PC-9 (cell line): ENCODE measurements at places on chromosomes 4 and X.

- no peaks in the 10 kb centered on the region for H3K27me3 ChIP-seq
- peaks cover 9% of the 10 kb centered on the region for H3K36me3 ChIP-seq
- DNase-seq = no peak
- H3K4me1 ChIP-seq = peaks cover 28% of the 10 kb centered on the region
- no peak overlapping the region for H3K27ac ChIP-seq
These were observed 2.1 kb downstream of the OGT start for GRCh38 chrX:71534773-71535544.

DNA sequence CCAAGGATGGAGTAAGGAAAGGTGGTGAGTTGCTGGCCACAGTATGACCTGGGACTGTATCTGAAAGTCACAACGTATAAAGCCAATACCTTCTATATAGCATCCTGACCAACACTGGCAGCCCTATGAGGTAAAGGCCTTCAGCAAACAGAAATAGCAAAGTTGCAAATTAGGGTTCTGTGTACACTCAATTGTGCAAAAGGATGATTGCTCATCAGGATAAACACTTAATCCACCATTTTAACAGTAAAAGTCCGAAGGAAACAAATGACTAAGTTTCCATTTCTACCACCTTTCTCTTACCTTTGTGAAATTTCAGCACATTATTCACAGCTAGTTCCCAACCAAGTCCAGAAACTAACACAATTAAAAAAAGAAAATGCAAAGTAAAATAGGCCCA lies 1.4 kb upstream of the FNIP2 start:
- no peak overlapping the region for H3K27ac ChIP-seq
- no peak overlapping the region for H3K4me3 ChIP-seq
- no peaks in the 10 kb centered on the region for H3K4me1 ChIP-seq
- H3K27me3 ChIP-seq = no peaks in the 10 kb centered on the region
- H3K36me3 ChIP-seq = no peaks in the 10 kb centered on the region

- no peaks in the 10 kb centered on the region for H3K27me3 ChIP-seq
- peaks cover 14% of the 10 kb centered on the region; the same call in 1 of the 2 replicates for H3K4me1 ChIP-seq
- H3K36me3 ChIP-seq = no peaks in the 10 kb centered on the region
- DNase-seq = no peak
- H3K4me3 ChIP-seq = no peak overlapping the region
- H3K27ac ChIP-seq = no peak overlapping the region
These were observed 16.2 kb downstream of the ANK2 start for GRCh38 chr4:113065629-113066028.

- H3K4me3 ChIP-seq = no peak overlapping the region
- H3K4me1 ChIP-seq = no peaks in the 10 kb centered on the region
- no peaks in the 10 kb centered on the region for H3K36me3 ChIP-seq
- no peaks in the 10 kb centered on the region for H3K27me3 ChIP-seq
- H3K27ac ChIP-seq = no peak overlapping the region
These were observed 84.6 kb upstream of the GPR34 start for GRCh38 chrX:41604177-41604576.

GRCh38 chr4:139857021-139857420 lies 191.4 kb downstream of the MGST2 start:
- H3K4me1 ChIP-seq = peaks cover 6% of the 10 kb centered on the region; the same call in 1 of the 2 replicates
- no peaks in the 10 kb centered on the region for H3K27me3 ChIP-seq
- no peak overlapping the region for H3K27ac ChIP-seq
- DNase-seq = peak; percentile 37

DNA sequence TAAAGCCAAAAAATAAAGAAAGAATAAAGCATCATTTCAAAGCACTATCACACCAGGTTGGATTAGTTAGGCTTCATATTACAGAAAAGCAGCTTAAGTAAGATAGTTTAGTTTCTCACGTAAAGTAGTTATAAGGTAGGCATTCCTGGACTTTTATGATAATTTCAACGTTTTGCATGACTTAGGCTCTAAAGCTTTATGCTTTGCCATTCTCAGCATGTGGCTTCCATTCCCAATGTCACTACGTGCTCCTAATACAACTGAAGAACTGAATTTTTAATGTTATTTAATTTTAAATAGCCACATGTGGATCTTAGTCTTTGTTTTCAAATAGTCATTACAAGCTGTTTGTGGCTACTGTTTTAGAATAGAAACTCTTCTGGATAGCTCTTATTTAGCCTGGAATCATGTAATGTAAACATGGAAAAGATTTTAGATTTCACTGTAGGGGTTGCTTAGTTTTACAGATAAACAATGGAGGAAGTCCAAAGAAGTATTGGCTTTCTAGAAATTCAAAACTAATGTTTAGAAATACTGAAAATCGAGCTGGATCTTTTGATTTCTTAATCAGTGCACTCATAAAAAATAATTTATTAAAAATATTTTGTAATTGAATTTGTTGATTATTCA lies 710.0 kb downstream of the IL1RAPL1 start:
- H3K27ac ChIP-seq = no peak overlapping the region
- no peak overlapping the region for H3K4me3 ChIP-seq
- H3K4me1 ChIP-seq = no peaks in the 10 kb centered on the region
- no peaks in the 10 kb centered on the region for H3K27me3 ChIP-seq

GRCh38 chrX:51643377-51643776 lies 24.7 kb upstream of the CENPVL3 start:
- peaks cover 7% of the 10 kb centered on the region; the same call in 1 of the 2 replicates for H3K27me3 ChIP-seq
- H3K4me3 ChIP-seq = no peak overlapping the region
- no peak overlapping the region for H3K27ac ChIP-seq
- DNase-seq = no peak
- no peaks in the 10 kb centered on the region for H3K4me1 ChIP-seq
- no peaks in the 10 kb centered on the region for H3K36me3 ChIP-seq

DNA sequence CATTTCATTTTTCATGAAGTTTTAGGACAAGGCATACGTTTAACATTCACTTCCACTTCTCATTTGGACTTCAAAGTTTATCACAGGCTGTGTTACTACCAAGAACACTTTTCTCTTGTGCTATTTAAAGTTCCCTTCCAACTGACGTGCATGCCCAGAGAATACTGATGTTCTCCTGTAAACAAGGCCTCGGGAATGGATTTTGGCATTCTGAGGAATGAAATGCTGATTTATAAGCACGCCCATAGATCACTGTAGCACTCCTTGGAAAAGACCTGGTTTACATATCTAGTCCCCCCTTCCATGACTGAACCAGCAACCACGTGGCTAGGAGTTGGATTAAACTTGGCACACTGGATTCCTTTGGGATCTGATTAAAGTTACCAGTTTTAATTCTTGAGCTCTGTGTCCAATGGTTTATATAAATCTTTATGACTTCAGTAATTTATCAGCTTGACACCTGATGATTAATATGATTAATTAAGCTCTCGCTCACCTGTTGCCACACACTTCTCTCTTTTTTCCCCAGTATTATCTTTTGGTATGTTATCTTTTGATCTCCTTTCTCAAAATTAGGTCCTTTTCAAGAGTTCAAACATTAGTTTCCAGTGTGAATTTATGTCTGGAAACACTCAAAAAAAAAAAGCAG lies 122.4 kb upstream of the HAND2 start:
- H3K36me3 ChIP-seq = no peaks in the 10 kb centered on the region
- no peak overlapping the region for H3K4me3 ChIP-seq
- H3K27me3 ChIP-seq = no peaks in the 10 kb centered on the region
- no peaks in the 10 kb centered on the region for H3K4me1 ChIP-seq
- DNase-seq = no peak

- no peak overlapping the region for H3K4me3 ChIP-seq
- H3K27me3 ChIP-seq = no peaks in the 10 kb centered on the region
- no peaks in the 10 kb centered on the region for H3K36me3 ChIP-seq
- no peak for DNase-seq
These were observed 63.2 kb upstream of the SLC4A4 start for GRCh38 chr4:71275570-71275969.

DNA sequence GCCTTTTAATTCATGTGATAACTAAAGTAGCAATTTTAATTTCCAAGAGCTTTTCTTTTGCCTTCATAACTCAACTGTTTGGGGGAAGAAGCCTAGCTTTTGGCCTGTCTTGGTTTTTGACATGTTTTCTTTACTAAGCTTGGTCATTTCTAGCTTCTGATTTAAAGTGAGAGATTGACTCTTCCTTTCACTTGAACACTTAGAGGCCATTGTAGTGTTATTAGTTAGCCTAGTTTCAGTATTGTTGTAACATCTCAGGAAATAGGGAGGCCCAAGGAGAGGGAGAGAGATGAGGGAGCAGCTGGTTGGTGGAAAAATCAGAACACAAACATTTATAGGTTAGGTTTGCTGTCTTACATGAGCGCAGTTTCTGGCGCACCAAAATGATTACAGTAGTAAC lies 44.8 kb downstream of the DCLK2 start:
- H3K4me1 ChIP-seq = peaks cover 33% of the 10 kb centered on the region
- H3K4me3 ChIP-seq = no peak overlapping the region
- no peak overlapping the region for H3K27ac ChIP-seq
- H3K36me3 ChIP-seq = no peaks in the 10 kb centered on the region
- DNase-seq = no peak

DNA sequence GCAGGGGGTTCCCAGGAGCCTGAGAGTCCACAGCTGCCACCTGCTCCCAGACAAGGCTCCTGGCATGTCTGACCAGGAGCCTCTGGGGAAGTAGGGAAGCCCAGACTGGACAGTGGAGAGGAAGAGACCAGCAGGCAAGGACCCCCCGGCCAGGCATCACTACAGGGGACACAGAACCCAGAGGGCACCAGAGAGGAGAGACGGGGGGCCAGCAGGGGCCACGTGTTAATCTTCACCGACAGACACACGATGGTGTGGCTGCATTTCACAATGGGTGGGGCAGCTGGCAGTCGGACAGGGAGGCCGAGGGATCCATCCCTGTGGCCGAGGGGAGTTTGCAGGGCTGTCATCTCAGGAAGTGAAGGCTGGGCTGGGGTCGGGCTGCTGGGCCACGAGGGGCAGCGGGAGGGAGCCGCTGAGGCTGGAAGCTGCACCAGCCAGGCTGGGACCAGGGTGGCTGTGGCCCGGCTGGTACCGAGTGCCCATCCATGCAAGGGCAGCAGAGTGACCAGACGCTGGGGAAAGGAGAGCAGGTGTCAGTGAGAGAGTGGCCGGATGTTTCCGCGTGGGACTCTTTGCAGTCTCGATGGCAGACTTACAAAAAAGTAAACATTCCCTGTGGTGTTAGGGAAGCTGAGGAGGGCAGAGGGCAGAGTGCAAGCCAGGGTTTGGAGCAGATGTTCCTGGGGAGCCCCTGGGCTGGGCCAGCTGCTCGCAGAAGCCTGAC lies 4.7 kb downstream of the PDE6B start:
- H3K27me3 ChIP-seq = peaks cover 81% of the 10 kb centered on the region
- no peak for DNase-seq
- H3K4me1 ChIP-seq = no peaks in the 10 kb centered on the region
- H3K4me3 ChIP-seq = no peak overlapping the region

DNA sequence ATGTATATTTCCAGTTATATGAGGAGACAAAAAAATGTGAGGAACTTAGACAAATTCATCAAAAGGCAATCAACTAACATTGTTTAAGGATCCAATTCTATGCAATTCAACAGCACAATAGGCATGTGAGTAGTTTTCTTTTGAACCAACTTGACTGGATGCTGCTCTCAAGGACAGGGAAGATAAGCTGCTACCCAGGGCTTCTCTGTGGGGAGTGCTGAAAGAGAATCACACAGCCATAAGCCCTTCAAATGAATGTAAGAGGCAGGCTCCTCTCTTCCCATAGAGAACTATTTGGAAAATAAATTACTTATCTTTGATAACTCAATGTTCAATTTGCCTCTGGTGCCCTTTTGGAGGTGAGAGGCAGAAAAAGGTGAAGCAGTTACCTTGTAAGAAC lies 1413.6 kb downstream of the PCDH7 start:
- DNase-seq = no peak
- H3K36me3 ChIP-seq = no peaks in the 10 kb centered on the region
- H3K27ac ChIP-seq = no peak overlapping the region
- H3K27me3 ChIP-seq = no peaks in the 10 kb centered on the region

GRCh38 chr4:26141051-26141721 lies 179.6 kb upstream of the RBPJ start:
- H3K36me3 ChIP-seq = no peaks in the 10 kb centered on the region
- no peaks in the 10 kb centered on the region for H3K27me3 ChIP-seq
- H3K4me1 ChIP-seq = no peaks in the 10 kb centered on the region; the same call in 1 of the 2 replicates
- DNase-seq = no peak

- peaks cover 37% of the 10 kb centered on the region for H3K4me1 ChIP-seq
- H3K4me3 ChIP-seq = no peak overlapping the region
- H3K27me3 ChIP-seq = no peaks in the 10 kb centered on the region
- no peak for DNase-seq
- H3K27ac ChIP-seq = no peak overlapping the region
- H3K36me3 ChIP-seq = no peaks in the 10 kb centered on the region
These were observed 47.2 kb downstream of the MAP7D3 start for GRCh38 chrX:136203951-136204350.

- H3K4me3 ChIP-seq = no peak overlapping the region
- DNase-seq = no peak
These were observed 76.1 kb downstream of the AMMECR1 start for GRCh38 chrX:110241816-110242215.
